ENCODE measurements at places on chromosomes 2 and 18. TPM values are rescaled to one million over a fixed set of nuclear protein-coding genes. Genes with fewer than 3 reads are reported as not detected.

The IWS1 gene
- 50.4 TPM for total RNA-seq

The PJVK gene
- total RNA-seq, result 11.0 TPM

The CKAP2L gene
- 4.7 TPM for total RNA-seq

The KRCC1 gene
- 11.6 TPM for total RNA-seq

The TACR1 gene
- 0.94 TPM for total RNA-seq

The THAP4 gene
- total RNA-seq, result 22.2 TPM

The CD8B gene
- total RNA-seq, result not detected

The REL gene
- total RNA-seq, result 10.6 TPM

The UGT1A7 gene
- not detected for total RNA-seq

The RAX gene
- total RNA-seq, result not detected

The EML4 gene
- total RNA-seq, result 59.5 TPM

The MYOM1 gene
- total RNA-seq, result 2.2 TPM

The RIT2 gene
- 30.0 TPM for total RNA-seq

The CYP27C1 gene
- total RNA-seq, result 3.1 TPM

The BAZ2B gene
- 251 TPM for total RNA-seq

The IL1F10 gene
- total RNA-seq, result not detected

The CCDC141 gene
- total RNA-seq, result 3.4 TPM

The GAD1 gene
- 162 TPM for total RNA-seq

The KCNK3 gene
- 5.0 TPM for total RNA-seq

The CCDC102B gene
- total RNA-seq, result 20.0 TPM

The SERPINB10 gene
- total RNA-seq, result not detected

The PFN4 gene
- 1.6 TPM for total RNA-seq

The CDCA7 gene
- total RNA-seq, result 26.6 TPM

The NCKAP1 gene
- total RNA-seq, result 259 TPM

The CNRIP1 gene
- 100 TPM for total RNA-seq

The FBXO48 gene
- 0.94 TPM for total RNA-seq

The POTEE gene
- total RNA-seq, result under 0.01 TPM

The CCT7 gene
- 155 TPM for total RNA-seq

The CAPN14 gene
- total RNA-seq, result 4.1 TPM

The IL36RN gene
- not detected for total RNA-seq

The NR4A2 gene
- total RNA-seq, result 12.2 TPM

The TMEM178A gene
- total RNA-seq, result 32.2 TPM

The LRRTM1 gene
- 13.8 TPM for total RNA-seq

The RESP18 gene
- total RNA-seq, result not detected

The BMP10 gene
- not detected for total RNA-seq

The OSR1 gene
- 0.31 TPM for total RNA-seq

The PTH2R gene
- 2.8 TPM for total RNA-seq

The LHCGR gene
- total RNA-seq, result not detected

The PCARE gene
- not detected for total RNA-seq

The MALL gene
- total RNA-seq, result 1.3 TPM

The BOLL gene
- total RNA-seq, result not detected

The TOGARAM2 gene
- total RNA-seq, result under 0.01 TPM

The TMEM37 gene
- total RNA-seq, result not detected
